Left lung (tissue), 14 donors: ENCODE measurements at places on chromosomes 7 and 10. TPM values are rescaled to one million over a fixed set of nuclear protein-coding genes. Genes with fewer than 3 reads are reported as not detected.

The SLC29A3 gene
- polyA plus RNA-seq = 7.9 TPM

The ADRA2A gene
- polyA plus RNA-seq = 0.61 TPM

The CCL24 gene
- 1.2 TPM for polyA plus RNA-seq

The EIF4H gene
- 283 TPM for polyA plus RNA-seq

The CAV2 gene
- 92.6 TPM for polyA plus RNA-seq

The COL1A2 gene
- 1,121 TPM for polyA plus RNA-seq

The FAM131B gene
- polyA plus RNA-seq = 2.0 TPM

GRCh38 chr7:121020249-121020988, 31.9 kb downstream of the CPED1 start:
- H3K27ac ChIP-seq = peak overlapping the region; percentile 51
- H3K36me3 ChIP-seq = no peaks in the 10 kb centered on the region
- no peaks in the 10 kb centered on the region for H3K27me3 ChIP-seq
- H3K4me3 ChIP-seq = no peak overlapping the region

- H3K4me3 ChIP-seq = no peak overlapping the region
- DNase-seq = peak; percentile 1
- H3K27ac ChIP-seq = no peak overlapping the region
- H3K27me3 ChIP-seq = no peaks in the 10 kb centered on the region
- no peaks in the 10 kb centered on the region for H3K36me3 ChIP-seq
- H3K4me1 ChIP-seq = no peaks in the 10 kb centered on the region
Observed at GRCh38 chr10:11950325-11951018, 92.1 kb downstream of the UPF2 start.

- H3K27ac ChIP-seq = no peak overlapping the region
- H3K27me3 ChIP-seq = no peaks in the 10 kb centered on the region
- DNase-seq = no peak
Observed at GRCh38 chr7:36011588-36011965, 141.5 kb upstream of the EEPD1 start.

GRCh38 chr7:332646-333392, 42.8 kb downstream of the FOXL3 start:
- peaks cover 15% of the 10 kb centered on the region for H3K27me3 ChIP-seq
- H3K36me3 ChIP-seq = no peaks in the 10 kb centered on the region

DNA sequence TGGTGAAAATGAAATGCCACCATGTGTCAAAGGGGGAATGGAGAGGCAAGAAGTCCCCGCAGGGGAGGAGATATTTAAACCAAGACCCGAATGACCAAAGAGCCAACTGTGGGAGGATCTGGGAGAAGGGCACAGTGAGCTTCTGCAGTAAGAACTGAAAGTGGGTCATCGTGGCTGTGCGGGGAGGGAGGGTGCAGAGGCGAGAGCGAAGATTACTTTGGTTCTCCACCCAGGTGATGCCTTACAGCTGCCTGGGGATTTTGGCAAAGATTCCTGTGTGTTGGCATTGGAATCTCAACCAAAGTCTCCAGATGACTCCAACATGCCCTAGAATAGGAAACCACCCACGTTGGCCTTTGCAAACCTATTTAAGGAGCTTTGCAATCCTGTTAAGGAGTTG, 44.2 kb upstream of the ADAM12 start:
- no peak overlapping the region for H3K27ac ChIP-seq
- H3K27me3 ChIP-seq = no peaks in the 10 kb centered on the region
- H3K36me3 ChIP-seq = no peaks in the 10 kb centered on the region
- H3K4me3 ChIP-seq = no peak overlapping the region
- DNase-seq = no peak
- no peaks in the 10 kb centered on the region for H3K4me1 ChIP-seq

- no peaks in the 10 kb centered on the region for H3K36me3 ChIP-seq
- H3K27me3 ChIP-seq = no peaks in the 10 kb centered on the region
- no peak for DNase-seq
- no peak overlapping the region for H3K27ac ChIP-seq
Observed at GRCh38 chr7:122743211-122743610, 40.5 kb upstream of the RNF148 start.

GRCh38 chr7:85343484-85343883, 156.6 kb upstream of the SEMA3D start:
- no peak for DNase-seq
- H3K27ac ChIP-seq = no peak overlapping the region
- H3K4me3 ChIP-seq = no peak overlapping the region
- no peaks in the 10 kb centered on the region for H3K4me1 ChIP-seq
- no peaks in the 10 kb centered on the region for H3K36me3 ChIP-seq
- no peaks in the 10 kb centered on the region for H3K27me3 ChIP-seq

DNA sequence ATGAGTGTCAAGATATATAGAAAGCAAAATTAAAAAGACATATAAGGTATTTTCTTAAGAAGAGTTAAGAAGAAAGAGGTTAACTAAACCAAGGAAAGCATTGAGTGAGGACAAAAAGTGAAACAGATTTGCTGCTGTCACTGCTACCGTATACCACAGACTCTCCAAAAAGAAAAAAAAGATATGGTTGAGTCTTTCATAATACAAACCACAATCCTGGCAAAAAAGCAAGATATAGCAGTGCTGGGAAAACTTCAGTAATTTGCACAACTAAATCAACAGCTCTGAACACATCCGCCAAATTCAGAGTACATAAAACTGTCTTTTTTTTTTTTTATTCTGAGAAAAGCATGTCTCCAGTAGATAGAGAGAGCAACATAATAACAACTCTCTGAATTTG, 114.7 kb downstream of the ETV1 start:
- DNase-seq = no peak
- H3K27me3 ChIP-seq = no peaks in the 10 kb centered on the region
- no peaks in the 10 kb centered on the region for H3K4me1 ChIP-seq
- no peaks in the 10 kb centered on the region for H3K36me3 ChIP-seq
- peak overlapping the region; percentile 27 for H3K27ac ChIP-seq

GRCh38 chr7:132095111-132095765, 481.0 kb downstream of the PLXNA4 start:
- H3K36me3 ChIP-seq = no peaks in the 10 kb centered on the region
- H3K4me1 ChIP-seq = no peaks in the 10 kb centered on the region

DNA sequence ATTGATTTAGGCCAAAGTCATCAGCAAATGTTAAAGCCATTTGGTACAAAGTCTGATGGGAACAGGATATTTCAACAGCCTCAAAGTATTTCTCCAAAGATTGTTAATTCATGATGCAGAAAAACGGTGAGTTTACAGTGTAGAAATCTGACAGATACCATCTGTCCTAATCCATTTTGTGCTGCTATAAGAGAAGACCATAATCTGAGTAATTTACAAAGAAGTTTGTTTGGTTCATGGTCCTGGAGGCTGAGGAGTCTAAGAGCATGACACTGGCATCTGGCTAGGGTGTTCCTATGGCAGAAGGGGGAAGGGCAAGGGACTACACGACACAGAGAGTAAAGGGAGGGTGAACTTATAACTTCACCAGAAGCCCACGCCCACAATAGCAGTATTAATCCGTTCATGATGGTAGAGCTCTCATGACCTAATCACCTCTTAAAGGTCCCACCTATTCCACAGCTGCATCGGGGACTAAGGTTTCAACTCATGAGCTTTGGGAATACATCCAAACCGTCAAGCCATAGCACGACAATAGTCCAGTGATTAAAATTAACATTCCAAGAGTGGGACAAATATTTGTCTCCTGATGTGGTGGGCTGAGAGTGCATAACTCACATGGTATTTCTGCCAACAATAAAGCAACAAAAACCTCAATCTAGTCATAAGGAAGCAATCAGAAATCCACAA, 298.6 kb upstream of the AKR1E2 start:
- no peaks in the 10 kb centered on the region for H3K4me1 ChIP-seq
- H3K4me3 ChIP-seq = no peak overlapping the region
- peak overlapping the region; percentile 24 for H3K27ac ChIP-seq
- DNase-seq = no peak
- H3K27me3 ChIP-seq = no peaks in the 10 kb centered on the region

GRCh38 chr7:90169891-90170290, 15.6 kb downstream of the STEAP1 start:
- H3K27me3 ChIP-seq = no peaks in the 10 kb centered on the region
- no peak for DNase-seq
- no peaks in the 10 kb centered on the region for H3K36me3 ChIP-seq

GRCh38 chr10:62384057-62384446, 9.9 kb downstream of the ZNF365 start:
- DNase-seq = no peak
- no peak overlapping the region for H3K4me3 ChIP-seq
- no peaks in the 10 kb centered on the region for H3K4me1 ChIP-seq
- no peaks in the 10 kb centered on the region for H3K27me3 ChIP-seq

DNA sequence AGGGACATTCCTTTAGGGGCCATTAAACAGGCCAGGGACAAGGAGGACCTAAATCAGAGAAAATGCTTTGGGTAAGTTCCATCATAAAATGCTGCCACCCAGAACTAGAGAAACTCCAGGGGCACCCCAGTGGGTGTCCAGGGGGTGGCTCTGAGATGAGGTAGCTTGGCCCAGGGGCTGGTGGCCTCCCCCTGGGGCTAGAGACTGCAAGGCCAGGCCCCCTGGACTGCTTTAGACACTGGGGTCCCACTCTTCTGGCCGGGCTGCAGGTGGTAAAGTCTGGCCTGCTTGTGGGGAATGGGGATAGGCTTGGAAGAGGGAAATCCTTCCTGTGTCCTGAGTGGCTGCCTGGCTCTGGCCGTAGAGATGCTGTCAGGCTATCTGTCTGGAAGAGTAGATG, 169.6 kb upstream of the PODXL start:
- no peak overlapping the region for H3K27ac ChIP-seq
- no peaks in the 10 kb centered on the region for H3K36me3 ChIP-seq
- no peak overlapping the region for H3K4me3 ChIP-seq
- DNase-seq = no peak
- peaks cover 11% of the 10 kb centered on the region for H3K27me3 ChIP-seq
- H3K4me1 ChIP-seq = no peaks in the 10 kb centered on the region

DNA sequence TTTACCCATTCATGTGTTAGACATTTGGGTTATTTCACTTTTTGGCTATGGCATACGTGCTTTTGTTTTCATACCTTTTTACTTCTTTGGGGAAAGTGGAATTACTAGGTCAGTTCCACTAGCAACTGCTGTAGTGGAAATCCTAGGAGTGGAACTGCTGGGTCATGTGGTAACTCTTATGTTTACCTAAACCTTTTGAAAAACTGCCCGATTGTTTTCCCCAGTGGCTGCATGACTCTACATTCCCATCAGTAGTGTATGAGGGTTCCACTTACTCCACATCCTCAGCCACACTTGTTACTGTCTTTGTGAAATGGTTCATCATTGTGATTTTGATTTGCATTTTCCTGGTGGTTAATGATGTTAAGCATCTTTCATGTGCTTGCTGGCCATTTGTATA, 82.3 kb downstream of the TAX1BP1 start:
- peaks cover 55% of the 10 kb centered on the region for H3K36me3 ChIP-seq
- H3K4me1 ChIP-seq = no peaks in the 10 kb centered on the region
- H3K27me3 ChIP-seq = no peaks in the 10 kb centered on the region
- DNase-seq = no peak
